ENCODE measurements at places on chromosomes 11 and 22. TPM values are rescaled to one million over a fixed set of nuclear protein-coding genes. Genes with fewer than 3 reads are reported as not detected.

Gene LRRC74B
- total RNA-seq, result not detected

Gene SYNGR1
- 44.4 TPM for total RNA-seq

Gene ZNF280A
- not detected for total RNA-seq

Gene OR5D13
- total RNA-seq, result not detected

Gene NXPE4
- total RNA-seq, result not detected

Gene CCND1
- 297 TPM for total RNA-seq

Gene DCPS
- total RNA-seq, result 5.1 TPM

Gene APOL5
- total RNA-seq, result not detected

Gene MTA2
- 152 TPM for total RNA-seq

Gene SMDT1
- total RNA-seq, result 4.2 TPM

Gene MB
- not detected for total RNA-seq

Gene FHIP1B
- 25.4 TPM for total RNA-seq

Gene SLC15A3
- 8.2 TPM for total RNA-seq

Gene LTBP3
- 46.3 TPM for total RNA-seq

Gene C11orf97
- total RNA-seq, result not detected

Gene CARNS1
- under 0.01 TPM for total RNA-seq

Gene TBX1
- total RNA-seq, result 0.79 TPM

Gene OVOL1
- total RNA-seq, result 1.3 TPM

Gene CTSW
- total RNA-seq, result not detected

Gene SERHL2
- total RNA-seq, result 4.8 TPM

All from placental epithelial cell (primary cell).